ENCODE measurements at places on chromosomes 2 and 18. TPM values are rescaled to one million over a fixed set of nuclear protein-coding genes. Genes with fewer than 3 reads are reported as not detected.

DNA sequence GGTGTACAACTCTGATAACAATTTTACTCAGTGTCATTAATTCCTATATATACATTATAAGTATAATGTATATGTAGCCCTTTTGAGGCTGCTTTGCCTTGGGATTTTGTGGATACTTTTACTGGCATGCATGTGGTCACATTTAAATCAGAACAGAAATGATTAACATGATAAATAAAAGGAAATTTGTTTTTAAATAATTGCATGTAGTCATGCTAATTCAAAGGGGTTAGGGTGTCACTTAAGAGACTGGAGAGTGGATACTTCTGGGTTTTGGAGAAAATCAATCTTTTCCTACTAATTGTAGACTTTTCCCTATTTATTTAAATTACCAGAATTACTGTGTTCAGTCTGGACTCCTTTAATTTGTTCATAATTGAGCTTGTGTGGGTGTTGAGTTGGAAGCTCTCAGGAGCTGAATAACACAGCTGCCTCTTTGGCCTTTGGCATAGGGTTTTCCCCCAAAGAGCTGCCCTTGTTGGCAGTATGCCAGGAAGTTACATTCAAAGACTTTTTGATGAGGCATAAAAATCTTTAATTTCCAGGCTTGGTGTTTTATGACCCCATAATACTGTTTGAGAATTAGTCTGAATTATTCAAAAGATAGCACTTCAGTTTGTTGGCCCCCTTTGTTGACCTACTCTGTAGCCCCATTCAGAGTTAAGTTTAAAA is 484.7 kb upstream of the NRP2 start:
- no peak for DNase-seq
- H3K4me3 ChIP-seq, result no peak overlapping the region
- no peaks in the 10 kb centered on the region for H3K27me3 ChIP-seq
- H3K36me3 ChIP-seq, result no peaks in the 10 kb centered on the region

GRCh38 chr2:217415316-217415715 is 555.5 kb upstream of the TNP1 start:
- no peaks in the 10 kb centered on the region for H3K4me1 ChIP-seq
- H3K27me3 ChIP-seq, result no peaks in the 10 kb centered on the region
- no peak overlapping the region for H3K4me3 ChIP-seq
- no peak overlapping the region for H3K27ac ChIP-seq
- H3K36me3 ChIP-seq, result no peaks in the 10 kb centered on the region
- no peak for DNase-seq

DNA sequence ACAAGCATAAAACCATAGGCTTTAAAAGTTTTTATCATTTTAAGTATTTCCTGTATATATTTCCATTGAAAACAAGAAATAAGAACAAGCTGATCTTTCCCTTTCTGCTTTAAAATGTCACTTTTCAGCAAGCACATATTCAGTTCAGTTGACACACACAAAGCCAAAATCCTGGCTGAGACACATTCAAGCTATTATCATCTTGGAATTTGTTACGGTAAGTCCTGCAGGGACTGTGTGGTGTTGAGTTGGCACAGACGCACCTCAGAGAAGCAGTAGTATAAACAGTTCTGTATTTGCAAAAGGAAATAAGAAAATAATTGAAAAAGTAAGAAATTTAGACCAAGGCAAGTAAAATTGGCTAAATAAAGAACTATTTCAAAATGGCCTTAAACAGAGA is 10.4 kb upstream of the DAW1 start:
- no peak overlapping the region for H3K27ac ChIP-seq
- no peak for DNase-seq
- H3K4me1 ChIP-seq, result no peaks in the 10 kb centered on the region
- H3K36me3 ChIP-seq, result no peaks in the 10 kb centered on the region

- H3K36me3 ChIP-seq, result peaks cover 2% of the 10 kb centered on the region
- peaks cover 3% of the 10 kb centered on the region for H3K4me1 ChIP-seq
- DNase-seq, result no peak
- H3K27me3 ChIP-seq, result no peaks in the 10 kb centered on the region
Measured at GRCh38 chr2:171083451-171083850, 77.2 kb downstream of the TLK1 start.

DNA sequence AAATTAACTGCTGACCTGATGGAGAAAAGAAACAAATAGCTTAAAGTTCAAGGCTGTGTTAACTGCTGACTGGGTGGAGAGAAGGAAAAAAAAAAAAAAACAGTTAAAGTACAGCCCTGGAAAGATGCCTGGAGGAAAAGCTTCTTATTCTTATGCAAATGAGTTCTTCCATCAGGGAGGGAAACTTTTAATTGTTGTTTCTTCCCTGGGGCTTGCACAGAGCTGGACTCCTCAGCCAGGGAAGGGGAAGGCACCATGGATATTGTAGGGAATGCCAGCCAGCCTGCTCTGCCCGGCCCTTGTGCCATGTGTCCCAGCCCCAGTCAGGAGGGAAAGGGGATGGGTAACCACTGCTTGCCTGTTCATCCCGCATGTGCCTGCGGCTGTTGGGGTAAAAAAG is 833.1 kb upstream of the CRIM1 start:
- H3K36me3 ChIP-seq, result no peaks in the 10 kb centered on the region
- no peaks in the 10 kb centered on the region for H3K27me3 ChIP-seq
- no peaks in the 10 kb centered on the region for H3K4me1 ChIP-seq
- no peak for DNase-seq

DNA sequence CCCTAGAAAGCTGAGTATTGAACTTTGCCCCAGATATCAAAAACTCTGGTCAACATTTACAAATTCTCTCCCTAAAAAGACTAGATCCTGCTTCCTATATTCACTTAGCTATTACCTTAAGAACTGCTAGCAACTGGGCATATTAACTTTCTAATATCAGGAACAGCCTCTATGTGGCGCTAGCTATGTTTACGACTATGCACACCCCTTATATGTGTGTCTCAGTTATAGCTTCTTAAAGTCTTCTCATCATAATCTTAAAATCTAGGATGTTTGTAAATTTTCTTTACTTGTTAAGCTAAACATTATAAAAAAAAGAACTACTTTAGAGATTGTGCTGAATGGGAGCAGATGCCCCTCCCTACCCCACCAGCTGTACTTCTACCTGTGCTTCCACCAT is 1.7 kb upstream of the STAMBP start:
- no peak overlapping the region for H3K27ac ChIP-seq
- no peaks in the 10 kb centered on the region for H3K27me3 ChIP-seq
- H3K4me1 ChIP-seq, result peaks cover 19% of the 10 kb centered on the region
- no peaks in the 10 kb centered on the region for H3K36me3 ChIP-seq

DNA sequence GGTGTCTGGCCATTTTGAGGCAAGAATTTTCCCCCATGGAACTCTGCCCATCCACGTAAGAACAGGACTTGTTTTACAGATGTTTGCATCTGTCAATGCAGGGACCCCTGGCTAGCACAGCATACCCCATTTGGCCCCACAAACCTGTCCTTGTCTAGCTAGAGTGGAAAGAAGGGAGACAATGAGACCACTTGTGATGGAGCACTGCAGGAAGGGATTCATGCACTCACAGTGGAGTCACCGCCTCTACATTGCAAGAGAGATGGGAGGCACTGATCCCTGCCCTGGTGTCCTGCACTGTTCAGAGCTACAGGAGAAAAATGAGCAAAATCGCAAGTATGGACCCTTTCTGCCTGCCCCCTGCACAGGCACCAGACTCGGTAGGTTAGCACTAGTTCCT is 32.5 kb downstream of the NPAS2 start:
- H3K4me1 ChIP-seq, result no peaks in the 10 kb centered on the region
- H3K36me3 ChIP-seq, result no peaks in the 10 kb centered on the region
- H3K4me3 ChIP-seq, result no peak overlapping the region
- H3K27me3 ChIP-seq, result no peaks in the 10 kb centered on the region

DNA sequence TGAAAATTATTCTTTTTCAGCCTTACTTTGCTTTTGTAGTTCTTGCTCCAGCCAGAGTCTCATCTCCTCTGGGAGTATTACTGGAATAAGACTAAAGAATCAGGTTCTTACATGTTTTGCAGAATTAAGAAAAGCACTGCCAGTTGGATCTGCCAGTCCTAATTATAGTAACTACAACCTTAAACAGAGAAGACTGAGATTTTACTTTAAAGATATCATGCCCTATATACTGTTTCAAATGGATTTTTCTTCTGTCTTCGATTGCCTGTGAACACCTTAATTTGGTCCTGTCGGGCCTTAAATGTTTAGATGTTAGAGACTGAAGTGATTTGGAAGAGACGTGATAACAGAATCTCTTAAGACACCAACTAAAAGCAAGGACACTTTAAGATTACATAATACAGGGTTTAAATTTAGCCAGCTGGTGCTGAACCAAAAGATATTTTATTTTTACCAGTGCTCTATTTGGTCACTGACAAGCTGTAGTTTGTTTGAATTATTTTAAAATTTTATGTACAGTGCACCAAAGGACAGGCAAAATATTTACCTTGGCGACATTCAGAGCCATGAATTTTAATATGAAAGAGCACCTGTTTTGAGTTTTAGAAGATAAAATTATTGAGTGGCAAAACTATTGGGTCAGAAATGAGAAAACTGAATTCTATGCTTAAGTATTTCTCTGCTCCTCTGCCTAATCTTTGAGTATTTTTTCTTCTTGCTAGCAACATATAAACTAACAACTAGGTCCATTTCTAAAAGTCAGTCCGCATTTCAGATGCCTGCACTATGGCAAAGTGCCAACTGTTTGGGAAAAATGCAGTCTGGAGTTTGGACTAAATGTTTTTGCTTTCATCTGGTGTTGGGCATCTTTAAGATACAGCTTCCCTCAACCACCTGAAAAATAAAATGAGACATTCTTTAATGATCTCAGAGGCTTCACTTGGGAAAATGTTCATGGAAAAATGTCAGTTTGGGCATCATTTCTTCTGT is 300.0 kb downstream of the XIRP2 start:
- no peak for DNase-seq
- no peaks in the 10 kb centered on the region for H3K27me3 ChIP-seq
- no peak overlapping the region for H3K4me3 ChIP-seq

DNA sequence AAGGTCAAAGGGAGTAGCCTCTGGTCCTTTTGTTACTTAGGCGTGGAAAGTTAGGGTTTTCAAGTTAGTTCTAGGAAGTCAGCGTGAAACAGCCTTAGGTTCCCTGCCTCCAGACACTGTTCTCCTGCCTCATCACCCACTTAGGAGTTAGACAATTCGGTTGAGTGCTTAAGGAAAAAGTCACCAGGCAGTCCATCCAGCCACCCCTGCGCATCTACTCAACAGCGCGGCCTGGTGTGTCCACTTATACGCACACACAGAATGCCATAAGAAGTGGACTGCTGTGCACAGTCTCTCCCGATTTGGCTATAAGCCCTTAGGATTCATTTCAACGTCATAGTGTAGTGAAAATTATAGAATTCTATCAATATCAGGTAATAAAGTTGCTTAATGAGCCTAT is 470.8 kb upstream of the TNP1 start:
- no peak for DNase-seq
- H3K4me1 ChIP-seq, result no peaks in the 10 kb centered on the region
- no peaks in the 10 kb centered on the region for H3K27me3 ChIP-seq
- H3K36me3 ChIP-seq, result no peaks in the 10 kb centered on the region
- no peak overlapping the region for H3K4me3 ChIP-seq

GRCh38 chr2:130873700-130874346 is 37.1 kb downstream of the ARHGEF4 start:
- H3K4me3 ChIP-seq, result no peak overlapping the region
- no peaks in the 10 kb centered on the region for H3K36me3 ChIP-seq
- peak; percentile 65 for DNase-seq
- no peak overlapping the region for H3K27ac ChIP-seq
- H3K27me3 ChIP-seq, result no peaks in the 10 kb centered on the region
- peaks cover 7% of the 10 kb centered on the region for H3K4me1 ChIP-seq

DNA sequence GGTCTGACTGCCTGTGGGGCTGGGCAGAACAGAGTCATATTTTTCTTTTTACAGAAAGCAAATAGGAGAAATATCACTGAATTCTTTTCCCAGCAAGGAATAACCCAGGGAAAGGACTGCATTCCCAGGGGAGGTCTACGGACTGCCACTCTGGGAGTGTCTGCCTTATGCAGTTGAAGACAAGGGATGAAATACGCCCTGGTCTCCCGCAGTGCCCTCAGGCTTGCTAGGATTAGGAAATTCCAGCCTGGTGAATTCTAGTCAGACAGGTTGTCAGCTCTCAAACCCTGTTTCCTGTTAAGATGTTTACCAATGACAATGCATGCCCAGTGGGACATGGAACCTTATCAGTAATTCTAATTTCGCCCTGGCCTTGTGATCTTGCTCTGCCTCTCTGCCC is 30.3 kb upstream of the PDK1 start:
- H3K4me1 ChIP-seq, result no peaks in the 10 kb centered on the region
- no peak for DNase-seq
- H3K27me3 ChIP-seq, result no peaks in the 10 kb centered on the region

- H3K4me3 ChIP-seq, result no peak overlapping the region
- H3K36me3 ChIP-seq, result no peaks in the 10 kb centered on the region
- no peak overlapping the region for H3K27ac ChIP-seq
- no peaks in the 10 kb centered on the region for H3K27me3 ChIP-seq
- no peak for DNase-seq
Measured at GRCh38 chr2:127115471-127116199, 8.7 kb upstream of the BIN1 start.

DNA sequence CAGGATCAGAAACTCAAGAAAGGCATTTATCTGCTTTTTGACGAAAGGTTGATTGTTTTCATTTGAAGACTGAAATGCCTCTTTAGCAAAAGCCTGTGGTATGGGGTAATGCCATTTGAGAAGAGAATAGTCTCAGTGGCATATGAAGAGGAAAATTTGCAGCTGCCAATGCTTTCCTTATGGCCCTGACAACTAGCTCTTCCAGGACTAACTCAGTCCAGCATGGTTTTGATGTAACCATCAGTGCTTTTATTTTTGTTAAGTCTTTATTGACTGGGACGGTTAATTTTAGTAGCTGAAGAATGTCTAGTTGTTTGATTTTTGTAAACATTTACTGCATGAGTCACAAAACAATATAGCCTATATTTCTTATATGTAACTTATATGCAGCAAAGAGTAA is 158.4 kb downstream of the LNPK start:
- H3K4me3 ChIP-seq, result no peak overlapping the region
- peaks cover 3% of the 10 kb centered on the region for H3K27me3 ChIP-seq
- H3K36me3 ChIP-seq, result no peaks in the 10 kb centered on the region
- no peak for DNase-seq
- no peaks in the 10 kb centered on the region for H3K4me1 ChIP-seq

GRCh38 chr2:56898986-56899385 is 715.2 kb downstream of the CCDC85A start:
- no peak overlapping the region for H3K27ac ChIP-seq
- no peak for DNase-seq
- no peaks in the 10 kb centered on the region for H3K4me1 ChIP-seq
- H3K27me3 ChIP-seq, result no peaks in the 10 kb centered on the region
- H3K4me3 ChIP-seq, result no peak overlapping the region

DNA sequence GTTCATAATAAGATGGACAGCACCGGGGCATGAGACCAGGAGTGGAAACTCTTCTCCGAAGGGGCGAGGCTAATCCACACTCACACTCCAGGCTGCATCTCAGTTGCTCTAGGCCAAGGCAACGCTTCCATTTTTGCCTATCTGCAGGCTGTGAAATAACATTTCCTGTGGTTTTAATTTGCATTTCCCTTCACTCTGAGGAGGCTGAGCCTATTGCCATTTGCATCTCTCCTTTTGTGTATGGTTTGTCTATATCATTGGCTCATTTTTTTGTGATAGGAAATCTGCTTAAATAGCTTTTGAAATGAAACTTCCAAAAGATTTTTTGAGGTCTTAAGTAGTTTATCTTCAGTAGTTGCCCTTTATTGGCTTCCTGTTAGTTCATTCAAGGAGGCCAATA is 57.6 kb downstream of the TPGS2 start:
- no peak for DNase-seq
- no peaks in the 10 kb centered on the region for H3K27me3 ChIP-seq
- no peaks in the 10 kb centered on the region for H3K36me3 ChIP-seq
- H3K27ac ChIP-seq, result no peak overlapping the region
- peaks cover 6% of the 10 kb centered on the region for H3K4me1 ChIP-seq

The GBX2 gene
- total RNA-seq, result not detected

The REEP1 gene
- not detected for total RNA-seq

The ELOA2 gene
- not detected for total RNA-seq

The AQP12B gene
- not detected for total RNA-seq

The ANKRD23 gene
- total RNA-seq, result 9.8 TPM

The ALK gene
- total RNA-seq, result not detected
